ENCODE measurements at places on chromosomes 1 and 21. TPM values are rescaled to one million over a fixed set of nuclear protein-coding genes. Genes with fewer than 3 reads are reported as not detected.

The AMY1C gene
- total RNA-seq: not detected

The ATP1A4 gene
- total RNA-seq: 0.31 TPM

The CALML6 gene
- total RNA-seq: not detected

The IVL gene
- total RNA-seq: not detected

The KCNJ9 gene
- total RNA-seq: 14.7 TPM

The SPATA21 gene
- 0.31 TPM for total RNA-seq

Data from parietal lobe (tissue), 2 donors.